ENCODE measurements at places on chromosomes 11 and 22.
A peak's percentile ranks its signal among the peaks of the same experiment; 100 is the strongest.

DNA sequence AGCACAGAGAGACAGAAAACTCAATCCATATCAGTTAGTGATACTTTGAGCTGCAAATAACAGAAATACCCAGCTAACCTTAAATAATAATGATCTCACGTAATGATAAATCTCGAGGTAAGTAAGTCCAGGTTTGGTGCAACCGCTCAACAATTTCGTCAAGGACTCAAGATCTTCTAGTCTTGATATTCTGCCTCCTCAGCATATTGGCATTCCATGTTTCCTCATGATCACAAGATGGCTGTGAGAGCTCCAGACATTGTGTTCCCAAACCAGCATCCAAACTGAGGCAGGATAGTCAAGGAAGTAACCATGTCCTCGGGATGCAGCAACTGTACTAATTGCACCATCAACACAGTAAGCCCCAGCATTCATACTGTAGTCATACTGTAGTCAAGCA lies 7.5 kb upstream of the LARGE1 start:
- DNase-seq: no peak

GRCh38 chr11:108586600-108586999 lies 7.0 kb downstream of the EXPH5 start:
- DNase-seq: no peak

GRCh38 chr11:98155696-98156095 lies 865.1 kb upstream of the CNTN5 start:
- no peak for DNase-seq

- DNase-seq: no peak
Observed at GRCh38 chr22:22245935-22246525, 1.4 kb downstream of the VPREB1 start.

GRCh38 chr22:48223488-48224190 lies 1461.2 kb downstream of the TBC1D22A start:
- DNase-seq: no peak

DNA sequence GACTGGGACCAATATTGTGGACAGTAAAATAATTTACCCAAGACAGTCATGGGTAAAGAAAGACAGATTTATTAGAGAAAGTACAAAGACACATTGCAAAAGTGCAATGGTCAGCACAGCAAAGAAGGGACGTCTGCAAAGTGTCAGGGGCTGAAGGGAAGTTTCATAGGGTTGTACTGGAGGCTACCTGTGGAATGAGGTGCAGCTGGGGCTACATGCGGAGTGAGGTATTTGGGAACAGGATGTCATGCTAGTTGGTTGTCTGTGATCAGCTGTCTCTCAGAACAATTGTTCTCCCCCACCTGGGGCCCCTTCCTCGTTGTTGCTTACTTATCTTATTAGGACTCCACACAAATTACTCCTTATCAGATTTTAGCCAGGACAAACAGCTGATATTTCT lies 11.4 kb upstream of the APOL3 start:
- no peak for DNase-seq

DNA sequence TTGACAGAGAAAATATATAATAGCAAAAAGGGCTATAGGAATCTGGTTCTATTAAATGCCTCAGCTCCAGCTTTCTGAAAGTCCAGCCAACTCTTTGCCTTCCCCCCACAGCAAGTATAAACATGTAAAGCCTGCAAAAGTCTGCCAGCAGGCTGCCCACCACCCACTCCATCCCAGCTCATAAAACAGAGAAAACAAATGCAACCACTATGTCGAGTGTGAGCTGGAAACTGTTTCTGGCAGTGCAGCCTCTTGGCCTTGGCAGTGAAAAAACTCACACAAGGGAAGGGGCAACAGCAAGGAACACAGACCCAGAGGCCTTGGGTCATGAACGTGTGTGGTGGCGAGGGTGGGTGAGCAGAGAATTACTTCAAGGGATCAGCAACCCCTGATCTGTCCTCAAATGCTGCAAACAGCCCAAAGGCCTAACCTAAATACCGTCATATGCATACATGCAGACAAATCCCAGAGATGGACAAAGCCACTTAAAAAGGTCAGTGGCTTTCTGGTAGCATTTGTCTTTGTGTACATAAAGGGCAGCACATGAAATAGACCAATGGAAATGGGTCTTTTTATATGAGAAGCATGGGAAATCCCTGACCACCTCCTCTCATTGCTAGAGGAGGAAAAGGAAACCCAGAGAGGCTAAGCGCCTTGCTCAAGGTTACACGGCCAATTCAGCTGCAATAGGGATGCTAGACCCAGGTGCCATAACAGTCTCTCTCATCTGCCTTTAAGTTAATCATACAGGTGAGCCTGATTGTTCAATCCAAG lies 74.8 kb downstream of the NAT10 start:
- DNase-seq: no peak

GRCh38 chr11:112958670-112959069 lies 2.5 kb upstream of the NCAM1 start:
- DNase-seq: no peak

DNA sequence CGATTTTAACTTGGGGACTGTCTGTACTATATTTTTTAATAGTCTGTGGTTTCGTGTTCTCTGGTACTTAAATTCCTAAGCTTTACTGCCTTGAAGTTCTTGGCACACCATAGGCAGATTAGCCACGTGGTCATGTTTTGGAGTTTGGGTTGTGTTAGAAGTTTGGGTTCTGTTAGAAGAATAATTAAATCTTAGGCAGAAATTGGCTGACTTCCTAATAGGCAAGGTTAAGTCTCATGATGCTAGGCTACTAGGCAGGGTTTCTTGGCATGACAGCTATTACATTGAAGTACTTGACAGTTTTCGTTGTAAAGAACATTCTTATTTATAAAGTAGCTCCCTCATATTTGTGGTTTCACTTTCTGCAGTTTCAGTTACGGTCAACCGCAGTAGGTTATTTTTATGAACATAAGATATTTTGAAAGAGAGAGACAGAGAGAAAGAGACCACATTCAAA lies 30.0 kb upstream of the MMP7 start:
- DNase-seq: peak; percentile 55

DNA sequence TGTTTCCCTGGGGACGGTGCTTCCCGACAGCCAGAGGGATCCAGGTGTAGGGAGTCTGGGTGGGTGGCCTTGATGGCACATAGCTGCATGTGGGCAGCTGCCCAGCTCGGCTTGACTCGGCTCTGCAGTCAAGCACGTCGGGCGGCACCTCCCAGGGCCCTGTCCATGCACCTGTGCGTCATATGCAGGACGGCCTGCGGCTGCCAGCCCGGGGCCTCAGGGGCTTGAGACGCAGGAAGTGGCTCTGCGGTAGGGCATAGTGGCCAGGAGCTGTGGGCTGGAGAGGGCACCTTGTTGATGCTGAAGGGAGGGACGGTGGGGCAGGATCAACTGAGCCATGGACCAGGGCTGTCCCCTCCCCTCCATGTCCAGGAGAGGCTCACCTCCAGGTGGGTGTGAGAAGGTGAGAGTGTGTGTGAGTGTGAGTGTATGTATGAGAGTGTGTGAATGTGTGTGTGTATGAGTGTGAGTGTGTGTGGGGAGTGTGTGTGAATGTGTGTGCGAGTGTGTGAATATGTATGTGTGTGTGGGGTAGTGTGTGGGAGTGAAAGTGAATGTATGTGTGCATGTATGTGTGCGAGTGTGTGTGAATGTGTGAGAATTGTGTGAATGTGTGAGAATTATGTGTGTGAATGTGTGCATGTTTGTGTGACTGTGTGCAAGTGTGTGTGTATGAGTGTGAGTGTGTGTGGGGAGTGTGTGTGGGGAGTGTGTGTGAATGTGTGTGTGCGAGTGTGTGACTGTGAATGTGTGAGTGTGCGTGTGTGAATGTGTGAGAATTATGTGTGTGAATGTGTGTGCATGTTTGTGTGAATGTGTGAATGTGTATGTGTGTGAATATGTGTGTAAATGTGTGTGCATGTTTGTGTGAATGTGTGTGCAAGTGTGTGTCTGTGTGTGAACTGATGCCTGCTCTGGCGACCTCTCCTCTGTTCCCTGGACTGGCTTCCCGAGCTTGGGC lies 5.7 kb upstream of the SUN2 start:
- no peak for DNase-seq

- DNase-seq: no peak
Observed at GRCh38 chr22:38713921-38714320, 8.2 kb downstream of the GTPBP1 start.

- no peak for DNase-seq
Observed at GRCh38 chr11:61256710-61257482, 15.9 kb downstream of the PGA5 start.

DNA sequence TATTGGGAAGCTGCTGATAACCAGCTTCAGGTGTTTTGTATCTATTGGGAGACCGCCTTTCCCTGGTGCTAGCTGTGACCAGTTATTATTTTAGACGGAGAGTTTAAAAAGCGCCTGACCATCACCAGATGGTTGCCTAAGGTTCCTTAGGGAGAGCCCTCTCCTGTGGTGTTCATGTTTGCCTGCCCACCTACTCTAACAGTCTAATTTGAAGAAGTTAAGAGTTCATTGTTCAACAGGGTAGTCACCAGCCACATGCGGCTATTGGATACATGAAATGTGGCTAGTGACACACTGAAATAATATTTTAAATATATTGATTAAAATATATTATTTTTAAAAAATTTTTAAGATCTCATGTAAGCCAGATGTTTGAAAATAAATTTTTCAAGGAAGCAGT lies 71.3 kb upstream of the SLN start:
- DNase-seq: no peak

DNA sequence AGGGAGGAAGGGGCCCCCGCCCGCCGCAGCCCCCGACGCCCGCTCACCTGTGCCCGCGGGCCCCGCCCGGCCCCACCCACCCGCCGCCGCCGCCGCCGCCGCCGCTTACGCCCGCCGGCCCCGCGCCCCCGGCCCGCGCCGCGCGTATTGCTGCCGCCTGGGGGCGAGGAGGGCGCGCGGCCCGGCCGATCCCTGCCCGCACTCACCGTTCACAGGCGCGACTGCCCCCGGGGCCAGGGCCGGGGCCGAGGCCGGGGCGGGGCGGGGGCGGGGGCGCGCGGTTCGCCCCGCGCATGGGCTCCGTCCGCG lies 212 bp downstream of the HRAS start:
- DNase-seq: no peak

DNA sequence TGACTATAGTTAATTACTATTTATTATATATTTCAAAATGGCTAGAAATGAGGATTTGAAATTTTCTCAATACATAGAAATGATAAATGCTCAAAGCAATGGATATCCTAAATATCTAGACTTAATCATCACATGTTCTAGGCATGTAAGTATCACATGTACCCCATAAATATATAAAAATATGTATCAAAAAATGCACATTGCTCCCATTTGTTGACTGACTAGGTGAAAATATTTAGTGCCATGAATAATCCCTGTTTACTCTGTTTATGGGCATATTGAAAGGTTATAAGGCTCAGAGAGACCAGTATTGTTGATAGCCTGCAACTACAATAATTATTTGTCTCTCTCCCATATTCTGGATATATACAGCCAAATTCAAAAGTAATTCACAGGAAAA lies 3.1 kb downstream of the HBE1 start:
- no peak for DNase-seq

- no peak for DNase-seq
Observed at GRCh38 chr22:44363980-44364750, 51.4 kb upstream of the SHISAL1 start.
